ENCODE measurements at places on chromosomes 12 and 14.
A peak's percentile ranks its signal among the peaks of the same experiment; 100 is the strongest.

DNA sequence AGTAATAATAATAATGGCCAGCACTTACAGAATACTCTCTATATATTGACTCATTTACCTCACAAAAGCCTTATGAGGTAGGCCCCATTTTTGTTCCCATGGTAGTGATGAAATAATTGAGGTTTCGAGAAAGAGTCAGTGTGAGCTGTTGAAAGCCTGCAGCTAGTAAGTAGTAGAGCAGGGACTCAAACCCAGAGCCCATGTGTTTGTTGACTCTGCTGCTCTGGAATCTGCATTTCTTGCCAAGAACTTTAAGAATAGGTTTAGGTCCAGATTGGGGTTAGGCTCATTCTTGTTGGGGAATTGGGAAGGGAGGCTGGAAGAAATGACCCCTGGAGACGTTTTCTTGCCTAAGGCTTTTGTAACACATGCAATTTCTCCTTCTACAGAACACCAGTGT, 27.9 kb downstream of the DYRK4 start:
- DNase-seq = no peak

DNA sequence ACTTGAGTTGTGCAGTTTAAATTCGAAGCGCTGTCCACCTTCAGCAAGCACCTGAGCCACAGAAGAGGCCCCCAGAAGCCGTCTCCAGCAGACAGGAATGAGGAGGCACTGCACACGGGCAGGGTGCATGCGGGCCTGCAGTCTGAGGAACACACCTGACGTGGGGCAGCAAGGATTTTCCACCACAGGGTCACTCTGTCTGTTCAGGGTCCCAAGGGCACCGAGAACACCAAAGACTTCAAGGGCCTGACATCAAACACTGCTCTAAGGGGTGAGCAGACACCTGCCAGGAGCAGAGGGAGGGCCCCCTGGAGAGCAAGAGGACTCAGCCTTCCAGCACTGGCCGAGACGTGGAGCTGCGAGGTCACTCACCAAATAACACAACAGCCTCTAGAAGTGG, 99.7 kb upstream of the C14orf180 start:
- DNase-seq = no peak

GRCh38 chr12:124509300-124509675, 58.1 kb downstream of the NCOR2 start:
- DNase-seq = no peak

GRCh38 chr12:104568935-104569334, 112.2 kb downstream of the CHST11 start:
- DNase-seq = no peak

- DNase-seq = no peak
Measured at GRCh38 chr14:67623114-67623513, 3.4 kb downstream of the ARG2 start.

GRCh38 chr12:48693572-48693971, 11.5 kb upstream of the KANSL2 start:
- DNase-seq = no peak

DNA sequence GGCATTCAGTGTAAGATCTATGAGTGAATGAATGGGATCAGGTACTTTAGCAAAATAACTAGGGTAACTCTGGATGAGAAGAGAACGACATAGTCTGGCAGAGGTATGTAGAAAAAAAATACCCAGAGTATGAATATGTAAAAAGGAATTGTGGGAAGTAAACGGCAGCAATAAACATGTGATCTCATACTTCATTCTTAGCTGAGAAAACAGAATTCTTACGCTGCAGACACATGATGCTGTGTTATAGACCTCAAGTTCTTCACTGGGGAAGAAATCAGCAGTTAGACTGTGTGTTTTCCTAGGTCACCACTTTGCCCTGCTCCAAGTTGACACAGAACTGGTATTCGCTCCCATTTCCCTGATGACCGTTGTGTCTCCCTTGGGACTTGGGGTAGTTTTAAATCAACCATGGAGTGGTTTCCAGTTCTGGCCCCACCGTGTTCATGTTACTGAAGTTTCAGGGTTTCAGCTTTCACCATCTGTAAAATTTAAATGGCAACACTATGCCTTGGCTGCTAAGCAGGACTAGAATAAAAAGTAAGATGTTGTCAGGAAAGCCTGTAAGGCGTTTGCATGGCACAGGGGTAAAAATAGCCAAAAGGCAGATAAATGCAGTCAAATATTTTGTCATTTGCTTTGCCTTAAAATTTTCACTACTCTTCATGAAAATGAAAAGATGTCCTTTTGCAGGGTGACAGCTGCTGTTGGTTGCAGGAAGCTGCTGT, 223.7 kb downstream of the PELI2 start:
- DNase-seq = no peak

- DNase-seq = no peak
Measured at GRCh38 chr12:116066381-116067230, 210.9 kb downstream of the MED13L start.

DNA sequence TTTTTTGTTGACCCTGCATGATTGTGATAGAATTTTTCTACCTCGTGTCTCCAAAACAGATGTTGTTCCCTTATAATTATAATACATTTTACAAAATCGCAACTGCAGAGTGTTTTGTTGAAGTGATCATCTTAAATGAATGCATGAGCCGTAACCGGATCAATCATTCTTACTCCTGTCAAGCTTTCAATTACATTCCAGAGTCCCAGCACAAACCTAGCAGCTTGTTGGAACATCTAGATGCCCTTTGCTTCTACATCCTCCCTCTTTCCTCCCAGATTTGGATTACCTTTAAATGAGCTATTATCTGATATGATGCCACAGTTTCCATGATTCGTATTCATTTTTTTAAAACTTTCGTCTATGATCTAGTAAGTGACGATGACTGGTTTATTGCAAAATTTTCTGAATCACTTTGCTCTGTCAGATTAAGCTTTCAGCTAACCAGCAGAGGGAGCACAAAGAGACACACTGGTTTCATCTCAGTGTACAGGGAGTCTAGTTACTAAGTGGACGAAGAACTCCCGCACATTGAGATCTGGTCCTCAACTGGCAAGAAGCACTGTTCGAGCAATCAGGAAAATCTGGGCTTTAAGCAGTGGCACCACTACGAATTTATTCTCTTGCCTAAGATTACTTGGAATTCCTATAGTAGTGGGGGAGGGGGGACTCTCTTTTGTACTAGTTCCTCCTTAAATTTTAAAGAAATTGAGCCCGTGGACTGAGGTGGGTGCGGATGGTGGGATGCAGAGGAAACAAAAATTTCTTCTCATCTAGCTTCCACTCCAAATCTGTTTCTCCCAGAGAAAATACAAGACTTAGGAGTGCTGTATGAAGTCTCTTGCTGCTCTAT, 40.9 kb downstream of the TSHR start:
- DNase-seq = peak; percentile 74

DNA sequence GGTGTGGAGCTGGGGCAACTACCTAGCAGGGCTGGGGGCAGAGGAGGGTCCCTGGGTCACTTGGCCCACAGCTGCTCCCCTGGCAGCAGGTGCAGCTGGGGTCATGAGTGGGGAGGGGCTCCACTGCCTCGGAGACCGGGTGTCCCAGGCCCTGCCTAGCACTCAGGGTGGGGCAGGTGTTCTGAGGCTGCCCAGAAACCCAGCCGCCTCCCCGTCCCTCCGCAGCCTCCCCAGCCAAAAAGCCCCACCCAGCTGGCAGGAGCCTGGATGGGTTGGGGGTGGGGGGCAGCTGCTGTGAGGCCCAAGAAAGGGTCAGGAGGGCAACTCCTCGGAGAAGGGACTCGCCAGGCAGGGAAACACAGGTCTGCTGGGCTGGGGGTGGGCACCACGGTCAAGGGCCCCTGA, 11.2 kb downstream of the AHNAK2 start:
- no peak for DNase-seq

DNA sequence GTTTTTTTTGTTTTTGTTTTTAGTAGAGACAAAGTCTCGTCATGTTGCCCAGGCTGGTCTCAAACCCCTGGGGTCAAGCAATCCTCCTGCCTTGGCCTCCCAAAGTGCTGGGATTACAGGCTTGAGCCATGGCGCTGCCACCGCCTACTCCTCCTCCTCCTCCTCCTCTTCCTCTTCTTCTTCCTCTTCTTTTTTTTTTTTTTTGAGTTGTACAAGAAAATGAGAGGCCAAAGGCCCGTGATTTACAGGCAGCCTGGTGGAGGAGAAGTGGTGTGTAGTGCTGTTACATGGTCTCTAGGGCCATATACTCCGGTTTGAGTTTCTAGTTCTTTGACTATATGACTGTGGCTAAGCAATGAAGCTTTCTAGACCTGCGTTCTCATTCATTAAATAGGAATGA, 29.6 kb upstream of the SPPL3 start:
- DNase-seq = no peak

DNA sequence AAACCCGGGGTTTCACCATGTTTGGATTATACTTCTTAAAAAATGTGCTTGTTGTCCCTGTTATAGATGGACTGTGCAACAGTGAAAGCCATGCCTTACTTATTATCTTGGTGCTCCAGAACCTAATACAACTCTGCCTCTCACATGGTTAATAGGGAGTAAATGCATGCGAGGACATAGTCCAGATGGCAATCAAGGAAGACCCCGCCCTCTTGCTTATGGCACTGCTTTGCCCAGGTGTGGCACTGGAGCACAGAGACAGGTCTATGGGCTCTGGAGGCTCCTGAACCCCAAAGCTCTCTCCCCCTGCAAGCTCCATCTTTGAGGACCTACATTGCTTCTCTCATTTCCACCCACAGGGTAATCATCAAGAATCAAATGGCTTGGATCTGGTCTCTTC, 162.1 kb upstream of the NTF3 start:
- no peak for DNase-seq

GRCh38 chr14:104514156-104514848, 65.3 kb upstream of the C14orf180 start:
- DNase-seq = no peak

DNA sequence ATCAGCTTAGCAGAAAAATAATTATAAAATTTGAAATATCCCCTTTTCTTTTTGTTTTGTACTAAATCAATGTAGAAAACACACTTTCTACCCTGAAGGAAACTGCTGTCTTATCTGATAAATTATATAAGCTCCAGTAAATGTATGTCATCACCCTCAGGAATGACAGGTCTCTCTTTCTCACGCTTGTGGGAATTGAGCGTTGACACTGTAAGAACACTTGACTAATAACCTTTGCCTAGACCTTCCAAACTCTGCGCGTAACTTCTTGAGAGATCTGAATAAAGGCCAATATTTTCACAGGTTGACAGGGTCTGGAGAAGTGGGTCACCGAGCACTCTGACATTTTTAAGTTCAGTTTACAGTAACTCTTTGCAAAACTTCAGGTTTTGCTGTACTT, 138.5 kb downstream of the BCAT1 start:
- DNase-seq = no peak

DNA sequence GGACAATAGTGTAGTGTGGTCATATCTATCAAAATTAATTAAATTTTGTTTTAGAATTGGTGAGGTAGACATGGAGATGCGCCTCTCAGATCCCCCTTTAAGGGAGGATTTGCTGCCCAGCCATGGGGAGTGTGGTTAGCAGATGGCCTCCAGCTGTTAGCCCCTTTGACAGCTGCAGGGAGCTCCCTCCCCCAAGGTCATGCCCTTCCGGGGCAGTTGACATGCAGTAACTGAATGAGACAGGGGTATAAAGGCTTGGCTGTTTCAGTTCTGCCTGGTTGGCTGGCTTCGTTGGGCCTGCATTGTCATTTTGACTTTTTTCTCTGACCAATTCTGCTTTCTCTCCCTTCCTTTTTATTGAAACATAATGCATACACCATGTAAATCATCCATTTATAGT, 291.5 kb upstream of the SRRM4 start:
- no peak for DNase-seq

- DNase-seq = no peak
Measured at GRCh38 chr12:44876544-44877410, 662 bp upstream of the NELL2 start.

GRCh38 chr12:22271023-22271422, 63.5 kb downstream of the ST8SIA1 start:
- DNase-seq = no peak

GRCh38 chr14:22388669-22389595, 200.1 kb downstream of the DAD1 start:
- DNase-seq = no peak

DNA sequence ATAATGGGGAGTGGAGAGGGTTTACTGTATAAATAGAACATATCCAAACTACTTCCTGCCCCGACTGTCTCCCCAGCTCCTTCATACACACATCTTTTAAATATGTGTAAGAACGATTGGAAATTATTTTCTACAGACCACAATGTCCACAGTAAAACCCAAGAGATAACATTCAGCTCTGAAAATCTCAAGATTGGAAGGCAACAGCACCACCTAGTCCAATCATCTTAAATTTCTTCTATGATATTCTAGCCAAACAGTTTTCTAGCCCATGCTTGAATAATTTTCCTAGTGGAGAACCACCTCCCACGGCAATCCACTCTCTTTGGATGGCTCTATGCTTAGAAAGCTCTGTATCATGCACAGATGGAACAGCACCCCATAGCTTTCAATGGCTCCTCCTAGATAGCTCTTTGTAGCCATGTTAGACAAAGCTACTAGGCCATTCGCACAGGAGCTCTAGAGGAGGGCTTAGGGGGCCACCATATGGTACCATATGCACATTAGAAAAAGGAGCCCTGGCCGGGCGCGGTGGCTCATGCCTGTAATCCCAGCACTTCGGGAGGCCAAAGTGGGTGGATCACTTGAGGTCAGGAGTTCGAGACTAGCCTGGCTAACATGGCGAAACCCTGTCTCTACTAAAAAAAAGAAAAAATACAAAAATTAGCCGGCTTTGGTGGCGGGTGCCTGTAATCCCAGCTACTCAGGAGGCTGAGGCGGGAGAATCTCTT, 18.1 kb downstream of the VDR start:
- DNase-seq = no peak

DNA sequence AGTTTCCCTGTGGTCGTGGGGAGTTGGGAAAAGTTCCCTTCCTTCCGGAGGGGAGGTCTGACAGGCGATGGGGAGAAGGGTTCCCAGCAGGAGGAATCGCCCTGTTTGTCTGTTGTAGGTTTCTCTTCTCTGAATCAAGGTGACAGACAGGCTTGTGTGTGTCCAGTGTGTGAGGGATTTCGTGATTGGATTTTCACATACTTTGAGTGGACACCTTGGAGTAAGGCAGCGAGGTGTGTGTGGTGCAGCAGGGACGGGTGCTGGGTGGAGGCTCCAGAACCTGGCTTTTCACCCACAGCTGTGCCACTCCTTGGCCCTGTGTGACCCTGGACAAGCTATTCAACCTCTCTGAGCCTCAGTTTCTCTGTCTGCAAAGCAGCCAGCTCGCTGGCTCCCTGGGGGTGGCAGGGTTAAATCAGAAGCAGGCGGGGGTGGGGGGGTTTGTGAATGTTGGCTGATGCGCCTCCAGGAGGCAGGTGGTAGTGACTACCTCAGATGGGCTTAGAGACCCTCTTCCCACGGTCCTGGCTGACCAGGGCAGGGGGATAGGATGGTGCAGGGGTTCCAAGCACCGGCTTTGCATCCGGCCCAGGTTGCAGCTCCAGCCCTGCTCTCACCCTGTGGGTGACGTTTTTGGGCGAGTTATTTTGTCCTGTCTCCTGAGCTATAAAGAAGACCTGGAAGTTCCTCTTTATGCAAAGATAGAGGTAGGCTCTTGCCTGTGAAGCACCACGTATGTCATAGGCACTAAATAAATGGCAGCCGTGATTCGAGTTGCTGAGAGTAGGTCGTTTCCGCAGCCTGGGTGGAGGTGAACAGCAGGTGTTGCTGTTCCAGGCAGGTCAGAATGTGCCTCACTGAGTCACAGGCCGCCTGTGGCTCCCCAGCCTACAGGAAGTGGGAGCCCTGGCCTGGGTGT, 679 bp downstream of the BDKRB2 start:
- DNase-seq = no peak
